Sigmoid colon (tissue), 7 donors: ENCODE measurements at places on chromosomes 3 and 15.
A peak's percentile ranks its signal among the peaks of the same experiment; 100 is the strongest.

DNA sequence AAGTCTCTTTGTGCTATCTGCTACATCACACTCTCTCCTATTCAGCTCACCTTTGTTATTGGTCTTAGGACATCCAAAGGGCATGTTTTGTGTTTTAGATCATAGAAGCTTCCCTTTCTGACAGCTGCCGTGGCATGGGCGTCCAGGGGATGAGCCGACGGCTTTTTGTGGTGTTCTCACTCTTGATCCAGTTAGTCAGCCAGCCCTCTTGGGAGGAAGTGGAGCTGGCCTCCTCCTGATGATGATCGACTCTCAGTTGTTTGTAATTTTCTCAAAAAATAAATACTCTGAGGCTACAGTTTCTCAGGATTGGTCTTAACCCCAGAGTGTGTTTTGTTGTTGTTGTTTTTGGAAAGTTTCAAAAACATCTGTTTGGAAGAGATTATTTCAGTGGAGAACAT, 34.4 kb downstream of the BOC start:
- peak; percentile 72 for DNase-seq

- DNase-seq, result peak; percentile 74
These were observed 86.6 kb downstream of the HMG20A start for GRCh38 chr15:77507143-77507897.

- DNase-seq, result no peak
These were observed 87.2 kb downstream of the MB21D2 start for GRCh38 chr3:192830291-192831110.

DNA sequence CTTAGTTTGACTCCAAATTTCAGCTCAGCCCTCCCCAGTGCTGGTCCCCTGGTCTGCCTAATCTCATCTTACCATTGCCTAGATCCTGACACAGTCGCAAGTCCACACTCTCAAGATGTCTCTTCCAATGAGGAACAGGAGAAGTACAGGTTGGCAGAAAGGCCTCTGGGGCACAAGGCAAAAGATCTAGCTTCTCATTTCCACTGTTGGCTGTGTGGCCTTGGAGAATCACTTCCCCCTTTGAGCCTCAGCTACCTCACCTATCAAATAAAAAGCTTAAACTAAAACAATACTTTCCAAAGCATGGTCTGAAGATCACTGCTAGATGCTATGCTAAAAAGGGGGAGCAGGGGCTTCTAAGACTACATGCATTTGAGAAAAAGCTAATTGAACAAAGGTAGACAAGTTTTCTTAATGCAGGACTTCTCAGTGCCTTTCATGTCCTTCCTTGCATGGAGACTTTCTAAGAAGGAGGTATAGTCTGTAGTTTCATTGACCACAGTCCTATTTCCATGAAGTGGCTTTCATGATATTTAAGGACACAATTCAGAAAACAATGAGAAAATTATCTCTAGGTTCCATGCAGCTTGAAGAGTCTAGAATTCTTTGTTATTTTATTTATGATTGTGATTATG, 118.0 kb upstream of the RAD18 start:
- DNase-seq, result no peak

DNA sequence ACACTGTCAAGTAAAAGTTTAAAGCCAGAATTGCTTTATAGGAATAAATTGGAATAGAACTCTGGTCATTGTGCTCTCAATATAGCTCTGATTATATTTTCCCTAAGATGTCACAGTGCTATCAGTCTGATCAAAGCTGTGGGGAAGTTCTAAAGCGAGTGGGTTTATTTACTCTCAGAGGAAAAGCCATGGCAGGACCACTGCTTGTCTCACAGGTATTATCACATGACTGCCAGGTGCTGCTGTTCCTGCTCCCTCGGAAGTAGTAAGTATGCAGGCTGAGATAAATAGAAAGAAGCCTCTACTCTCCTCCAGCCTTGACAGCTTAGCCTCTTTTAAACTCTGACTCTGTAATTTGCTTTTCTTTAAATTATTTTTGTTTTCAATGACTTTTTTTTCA, 49.1 kb upstream of the UTS2B start:
- no peak for DNase-seq

- DNase-seq, result no peak
These were observed 51.8 kb downstream of the FMN1 start for GRCh38 chr15:33142708-33143107.
